ENCODE measurements at places on chromosomes 5 and 9. TPM values are rescaled to one million over a fixed set of nuclear protein-coding genes. Genes with fewer than 3 reads are reported as not detected.

BSPRY gene
- 54.2 TPM for polyA plus RNA-seq

SLC12A7 gene
- polyA plus RNA-seq = not detected

FOXD4L5 gene
- polyA plus RNA-seq = not detected

RXRA gene
- polyA plus RNA-seq = 1.7 TPM

CD14 gene
- polyA plus RNA-seq = 3.2 TPM

SMU1 gene
- polyA plus RNA-seq = 19.2 TPM

ARSI gene
- polyA plus RNA-seq = not detected

PDLIM4 gene
- polyA plus RNA-seq = not detected

PCDHGA11 gene
- 2.4 TPM for polyA plus RNA-seq

TAF1L gene
- not detected for polyA plus RNA-seq

C5orf46 gene
- not detected for polyA plus RNA-seq

PPP2R2B gene
- 115 TPM for polyA plus RNA-seq

LCN15 gene
- polyA plus RNA-seq = not detected

FAXDC2 gene
- polyA plus RNA-seq = 19.6 TPM

BARHL1 gene
- polyA plus RNA-seq = not detected

PCDHGB3 gene
- polyA plus RNA-seq = 1.2 TPM

SLC6A7 gene
- polyA plus RNA-seq = 0.65 TPM

BTNL9 gene
- polyA plus RNA-seq = not detected

TEX48 gene
- not detected for polyA plus RNA-seq

LRRC19 gene
- not detected for polyA plus RNA-seq

FOXD1 gene
- 0.15 TPM for polyA plus RNA-seq

SPACA9 gene
- polyA plus RNA-seq = 24.8 TPM

FCN2 gene
- not detected for polyA plus RNA-seq

OBP2B gene
- not detected for polyA plus RNA-seq

MLANA gene
- not detected for polyA plus RNA-seq

PCDHGA5 gene
- 2.5 TPM for polyA plus RNA-seq

MGAT4B gene
- 1.6 TPM for polyA plus RNA-seq

RNF208 gene
- polyA plus RNA-seq = 5.0 TPM

SPATA24 gene
- polyA plus RNA-seq = 0.81 TPM
